Prostate gland (tissue), 2 donors: ENCODE measurements at places on chromosomes 16 and 17.

DNA sequence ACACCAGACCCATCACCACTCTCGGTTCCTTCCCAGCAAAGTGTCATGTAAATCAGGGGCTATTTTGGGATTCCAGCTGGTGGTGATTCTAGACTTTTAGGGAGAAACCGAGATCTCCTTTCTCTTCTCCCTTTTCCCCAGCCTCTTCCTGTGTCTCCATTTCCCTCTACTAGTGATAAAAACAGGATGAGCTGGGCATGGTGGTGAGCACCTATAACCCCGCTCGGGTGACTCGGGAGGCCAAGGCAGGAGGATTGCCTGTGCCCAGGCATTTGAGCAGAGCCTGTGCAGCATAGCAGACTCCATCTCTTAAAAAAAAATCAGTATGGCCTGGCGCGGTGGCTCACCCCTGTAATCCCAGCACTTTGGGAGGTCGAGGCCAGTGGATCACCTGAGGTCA is 6.1 kb downstream of the TBX21 start:
- no peak for DNase-seq

- no peak for DNase-seq
Observed at GRCh38 chr17:38746849-38747462, 1.2 kb downstream of the PCGF2 start.

DNA sequence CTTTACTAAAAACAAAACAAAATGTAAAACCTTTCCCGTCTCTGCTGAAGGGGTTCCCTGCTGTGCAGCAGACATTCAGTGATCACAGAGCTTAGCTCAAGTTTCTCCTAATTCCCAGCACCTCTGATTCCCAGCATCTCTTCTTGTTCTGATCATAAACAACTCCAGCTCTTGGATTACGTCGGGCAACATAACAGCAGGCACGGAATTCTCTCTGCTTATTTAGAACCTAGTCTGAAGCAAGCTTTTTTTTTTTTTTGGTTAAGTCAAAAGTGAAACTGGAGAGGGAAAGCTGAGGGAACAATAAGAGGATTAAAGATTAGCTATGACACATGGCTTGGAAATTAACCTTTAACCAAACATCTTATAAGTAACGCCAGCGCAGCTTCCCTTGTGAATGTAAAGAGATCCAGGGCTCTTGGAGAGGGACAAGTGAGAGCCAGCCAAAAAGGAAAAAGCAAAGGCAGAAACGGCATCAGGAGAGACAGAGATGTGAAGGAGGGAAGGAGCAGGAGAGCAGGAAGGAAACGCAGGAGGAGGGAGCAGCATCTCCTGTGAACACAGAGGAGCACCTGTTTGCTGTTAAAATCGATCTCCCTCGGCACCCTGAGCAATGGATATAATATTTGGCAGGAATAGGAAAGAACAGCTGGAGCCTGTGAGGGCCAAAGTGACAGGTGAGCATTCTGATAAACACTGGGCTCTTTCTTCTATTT is at the start of gene BCO1:
Gene BCO1 (plus strand): TSS at position 394 of the 716 bp plus-strand sequence. CDS start 220 bp downstream, at position 614.
- DNase-seq = peak; percentile 20

DNA sequence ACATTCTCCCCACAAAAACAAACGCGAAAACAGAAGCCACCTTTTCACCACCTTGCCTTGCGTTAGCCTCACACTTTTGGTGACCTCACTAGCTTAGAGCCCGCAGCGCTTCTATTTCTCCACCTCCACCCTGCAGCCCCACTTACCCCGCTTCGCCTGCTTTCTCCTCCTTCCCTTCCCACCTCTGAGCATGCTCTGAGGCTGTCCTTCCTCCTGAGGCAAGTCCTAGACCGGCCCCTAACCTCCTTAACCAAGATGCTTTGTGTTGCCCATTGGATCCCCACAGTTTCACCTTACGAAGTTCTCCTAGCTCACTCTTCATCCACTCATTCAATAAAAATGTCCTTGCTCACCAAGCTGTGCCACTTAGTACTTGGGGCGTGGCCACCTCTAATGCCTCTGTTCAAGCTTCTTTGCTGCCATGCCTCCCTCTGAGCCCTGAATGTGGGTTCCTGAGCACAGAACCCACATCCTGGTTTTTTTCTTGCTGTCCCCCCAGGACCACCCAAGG is 1.3 kb downstream of the GNGT2 start:
- no peak for DNase-seq

DNA sequence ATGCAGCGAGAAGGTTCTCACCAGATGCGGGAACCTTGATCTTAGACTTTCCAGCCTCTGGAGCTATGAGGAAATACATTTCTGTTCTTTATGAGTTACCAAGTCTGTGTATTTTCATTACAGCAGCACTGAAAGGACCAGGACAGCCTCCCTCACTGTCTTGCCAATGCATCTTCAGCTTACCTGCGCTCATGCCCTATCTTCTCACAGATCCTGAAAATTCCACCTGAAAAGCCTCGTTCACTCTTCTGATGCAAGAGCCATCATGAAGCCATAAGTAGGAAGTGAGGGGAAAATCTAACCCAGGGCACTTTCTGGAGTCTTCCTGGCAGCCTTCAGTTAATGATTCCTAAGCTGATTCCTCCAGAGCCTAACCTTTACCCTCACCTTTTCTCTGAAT is 194.0 kb downstream of the SALL1 start:
- no peak for DNase-seq
